HepG2 (cell line): ENCODE measurements at places on chromosomes 11 and 22. TPM values are rescaled to one million over a fixed set of nuclear protein-coding genes. Genes with fewer than 3 reads are reported as not detected.

The C11orf42 gene
- total RNA-seq = not detected in 2 replicates

The OR51B4 gene
- total RNA-seq = 0.11 and 0.22 TPM in 2 replicates

The TSSK2 gene
- total RNA-seq = not detected in 2 replicates

GRCh38 chr11:104390651-104391050 lies 226.7 kb upstream of the PDGFD start:
- no peaks in the 10 kb centered on the region for H3K36me3 ChIP-seq
- H3K4me1 ChIP-seq = no peaks in the 10 kb centered on the region
- no peak overlapping the region for H3K4me3 ChIP-seq
- no peak overlapping the region for H3K27ac ChIP-seq
- no peak for DNase-seq
- H3K27me3 ChIP-seq = no peaks in the 10 kb centered on the region

The LMO2 gene
- total RNA-seq = not detected in 2 replicates
